ENCODE measurements at places on chromosomes 6 and 20.

GRCh38 chr6:107491760-107492660, 2.1 kb downstream of the SOBP start:
- no peak for DNase-seq

DNA sequence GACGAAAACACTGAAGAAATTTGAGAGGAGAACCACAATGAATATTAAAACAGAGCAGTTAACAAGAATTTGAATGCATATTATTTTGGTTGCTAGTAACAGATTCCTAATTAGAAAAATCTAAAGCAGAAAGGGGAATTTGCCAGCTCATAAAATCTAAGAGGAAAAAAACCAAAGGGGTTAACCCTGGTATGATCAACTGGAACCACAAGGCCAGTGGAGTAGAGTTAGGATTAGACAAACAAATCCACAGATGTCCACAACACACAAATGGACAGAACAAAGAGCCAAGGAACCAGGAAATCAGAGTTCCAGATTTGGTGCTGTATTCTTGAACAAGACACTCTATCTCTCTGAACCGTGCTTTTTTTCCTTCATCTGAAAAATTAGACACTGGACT, 195.0 kb downstream of the TASP1 start:
- no peak for DNase-seq

GRCh38 chr6:127459231-127459641, at the start of gene KIAA0408:
Gene KIAA0408, minus strand, starts transcription at chr6:127459389. Its CDS starts 5,408 bp downstream, at chr6:127453981.
- DNase-seq: no peak

DNA sequence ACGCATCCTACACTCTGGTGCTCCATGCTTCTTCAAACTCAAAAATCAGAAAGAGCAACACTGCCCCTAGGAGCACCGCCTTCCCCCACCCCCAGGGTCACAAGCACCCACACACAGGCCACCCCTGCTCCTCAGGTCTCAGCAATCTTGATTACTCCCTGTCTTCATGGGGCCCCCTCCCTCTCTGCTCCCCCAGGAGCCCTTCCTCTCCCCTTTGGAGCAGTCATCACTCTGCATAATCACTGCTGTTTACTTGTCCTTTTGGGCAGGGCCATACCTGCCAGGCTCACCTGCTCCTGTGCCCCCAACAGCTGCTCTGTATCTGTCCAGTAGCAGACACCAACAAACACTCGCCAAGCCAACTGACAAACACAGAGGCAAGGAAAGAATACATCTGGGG, 7.6 kb upstream of the SYNDIG1 start:
- no peak for DNase-seq

- no peak for DNase-seq
Observed at GRCh38 chr20:19779634-19780033, 21.6 kb downstream of the RIN2 start.

- no peak for DNase-seq
Observed at GRCh38 chr6:100103194-100103593, 109.2 kb upstream of the MCHR2 start.

DNA sequence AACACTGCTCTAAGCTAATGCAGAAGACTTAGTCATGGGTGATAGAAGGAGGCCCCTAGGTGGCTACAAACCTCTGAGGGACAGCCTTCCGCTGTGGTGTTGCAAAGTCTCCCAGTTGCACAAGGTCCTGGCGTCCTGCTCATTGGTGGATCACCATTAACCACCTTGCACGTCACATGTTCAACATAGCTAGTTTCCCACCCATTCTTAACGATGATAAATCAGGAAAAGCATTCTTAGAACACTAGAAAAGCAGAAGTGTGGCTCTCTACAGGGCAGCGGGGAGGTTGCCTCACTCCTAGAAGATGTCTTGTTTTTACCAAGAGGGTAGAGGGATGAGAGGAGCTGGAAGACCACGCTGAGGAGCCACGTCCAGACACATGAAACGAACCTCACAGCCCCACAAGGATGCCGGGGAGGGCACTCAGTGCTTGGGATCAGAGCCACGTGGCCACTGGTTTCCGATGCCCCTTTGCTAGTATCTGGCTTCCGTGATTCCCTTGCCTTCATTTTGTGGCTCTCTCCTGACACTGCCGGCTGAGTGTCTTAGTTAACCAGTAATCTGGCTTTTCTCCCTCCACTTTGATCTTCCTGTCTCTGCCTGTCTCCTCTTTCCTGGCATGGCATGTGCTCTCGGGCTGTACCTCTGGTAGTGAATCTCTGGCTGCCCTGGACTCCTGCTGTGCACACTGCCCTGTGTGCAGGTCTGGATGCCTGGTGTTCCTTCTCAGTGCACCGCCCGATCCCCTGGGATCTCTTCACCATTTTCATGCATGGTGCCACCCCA, 91.4 kb upstream of the NEDD9 start:
- DNase-seq: no peak

Data from stimulated activated CD4-positive, alpha-beta T cell treated with anti-CD3 and anti-CD28 coated beads, Interleukin-2, amount 100 ng/mL, for 48 hours (primary cell).